ENCODE measurements at places on chromosomes 4 and X. TPM values are rescaled to one million over a fixed set of nuclear protein-coding genes. Genes with fewer than 3 reads are reported as not detected.

Gene NDST3
- 0.29 TPM for total RNA-seq

DNA sequence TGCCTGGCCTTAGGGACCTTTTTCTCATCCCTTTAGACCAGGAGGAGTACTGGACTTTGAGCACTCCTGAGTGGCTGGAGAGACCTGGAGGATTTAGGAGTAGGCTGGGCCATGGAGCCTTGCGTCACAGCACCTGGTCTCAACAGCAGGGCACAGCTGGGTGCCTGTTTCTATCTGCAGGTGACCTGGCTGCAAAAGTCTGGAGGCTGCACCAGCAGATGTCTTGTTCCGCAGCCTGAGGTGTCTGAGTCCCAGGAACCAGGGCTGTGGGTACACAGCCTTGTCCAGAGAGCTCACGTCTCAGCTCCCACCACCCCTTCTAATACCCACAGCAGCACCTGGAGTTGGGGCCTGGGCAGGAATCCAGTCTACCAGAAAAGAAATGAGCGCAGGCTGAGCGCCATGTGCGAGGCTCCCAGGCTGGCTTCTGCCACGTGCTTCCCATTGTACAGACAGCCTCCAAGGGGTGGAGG lies 5.0 kb upstream of the NSD2 start:
- no peak overlapping the region for H3K27ac ChIP-seq
- H3K27me3 ChIP-seq, result no peaks in the 10 kb centered on the region
- H3K4me3 ChIP-seq, result no peak overlapping the region
- H3K36me3 ChIP-seq, result no peaks in the 10 kb centered on the region

Gene MAGED4
- 7.5 TPM for total RNA-seq

DNA sequence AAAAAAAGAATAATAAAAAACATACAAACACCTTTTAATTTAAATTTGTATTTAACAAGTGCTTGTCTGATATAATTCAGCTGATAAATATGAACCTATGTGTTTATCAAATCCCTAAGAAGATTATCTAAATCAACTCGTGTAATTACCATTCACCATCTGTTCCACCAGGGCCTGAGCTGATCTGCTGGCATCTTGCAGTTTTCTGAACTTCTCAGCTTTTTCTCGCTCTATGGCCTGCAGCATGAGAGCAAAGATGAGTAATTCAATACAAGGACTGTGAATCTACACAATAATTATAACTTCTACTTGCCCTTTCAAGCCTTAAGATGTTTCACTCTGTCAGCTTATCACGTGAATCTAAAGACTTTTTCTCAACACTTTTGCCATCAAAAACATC lies 709.7 kb downstream of the DMD start:
- DNase-seq, result no peak
- H3K36me3 ChIP-seq, result no peaks in the 10 kb centered on the region
- H3K4me1 ChIP-seq, result no peaks in the 10 kb centered on the region
- no peak overlapping the region for H3K27ac ChIP-seq

GRCh38 chrX:2627272-2627867 lies 63.7 kb upstream of the CD99 start:
- no peak overlapping the region for H3K27ac ChIP-seq
- no peaks in the 10 kb centered on the region for H3K36me3 ChIP-seq
- no peaks in the 10 kb centered on the region for H3K4me1 ChIP-seq
- no peaks in the 10 kb centered on the region for H3K27me3 ChIP-seq
- DNase-seq, result no peak

Gene ABHD18
- total RNA-seq, result 11.1 TPM

Gene ANXA5
- total RNA-seq, result 292 TPM

- no peak for DNase-seq
- no peaks in the 10 kb centered on the region for H3K27me3 ChIP-seq
- no peak overlapping the region for H3K4me3 ChIP-seq
These were observed 332.8 kb downstream of the SH2D1A start for GRCh38 chrX:124679199-124679598.

Gene TCEAL2
- total RNA-seq, result 6.4 TPM

GRCh38 chr4:71785959-71786358 lies 2.1 kb upstream of the GC start:
- no peak for DNase-seq
- no peak overlapping the region for H3K4me3 ChIP-seq
- H3K27me3 ChIP-seq, result no peaks in the 10 kb centered on the region
- H3K36me3 ChIP-seq, result no peaks in the 10 kb centered on the region
- no peak overlapping the region for H3K27ac ChIP-seq

Gene MXRA5
- total RNA-seq, result 2.1 TPM

- H3K4me1 ChIP-seq, result no peaks in the 10 kb centered on the region
- no peaks in the 10 kb centered on the region for H3K36me3 ChIP-seq
- DNase-seq, result no peak
- H3K27ac ChIP-seq, result no peak overlapping the region
- no peak overlapping the region for H3K4me3 ChIP-seq
- no peaks in the 10 kb centered on the region for H3K27me3 ChIP-seq
These were observed 25.1 kb upstream of the CLDN34 start for GRCh38 chrX:9942086-9942485.

- H3K36me3 ChIP-seq, result no peaks in the 10 kb centered on the region
- H3K27me3 ChIP-seq, result peaks cover 71% of the 10 kb centered on the region
- no peaks in the 10 kb centered on the region for H3K4me1 ChIP-seq
These were observed at the start of gene ZCCHC18 for GRCh38 chrX:104112326-104112951. Gene ZCCHC18 (plus strand): TSS chrX:104112523. CDS start chrX:104114112, 1,589 bp downstream.

Gene GIMD1
- not detected for total RNA-seq

GRCh38 chr4:38284294-38285030 lies 324.3 kb downstream of the PTTG2 start:
- no peaks in the 10 kb centered on the region for H3K36me3 ChIP-seq
- H3K4me3 ChIP-seq, result no peak overlapping the region
- no peak for DNase-seq
- H3K27ac ChIP-seq, result no peak overlapping the region
- H3K27me3 ChIP-seq, result no peaks in the 10 kb centered on the region

DNA sequence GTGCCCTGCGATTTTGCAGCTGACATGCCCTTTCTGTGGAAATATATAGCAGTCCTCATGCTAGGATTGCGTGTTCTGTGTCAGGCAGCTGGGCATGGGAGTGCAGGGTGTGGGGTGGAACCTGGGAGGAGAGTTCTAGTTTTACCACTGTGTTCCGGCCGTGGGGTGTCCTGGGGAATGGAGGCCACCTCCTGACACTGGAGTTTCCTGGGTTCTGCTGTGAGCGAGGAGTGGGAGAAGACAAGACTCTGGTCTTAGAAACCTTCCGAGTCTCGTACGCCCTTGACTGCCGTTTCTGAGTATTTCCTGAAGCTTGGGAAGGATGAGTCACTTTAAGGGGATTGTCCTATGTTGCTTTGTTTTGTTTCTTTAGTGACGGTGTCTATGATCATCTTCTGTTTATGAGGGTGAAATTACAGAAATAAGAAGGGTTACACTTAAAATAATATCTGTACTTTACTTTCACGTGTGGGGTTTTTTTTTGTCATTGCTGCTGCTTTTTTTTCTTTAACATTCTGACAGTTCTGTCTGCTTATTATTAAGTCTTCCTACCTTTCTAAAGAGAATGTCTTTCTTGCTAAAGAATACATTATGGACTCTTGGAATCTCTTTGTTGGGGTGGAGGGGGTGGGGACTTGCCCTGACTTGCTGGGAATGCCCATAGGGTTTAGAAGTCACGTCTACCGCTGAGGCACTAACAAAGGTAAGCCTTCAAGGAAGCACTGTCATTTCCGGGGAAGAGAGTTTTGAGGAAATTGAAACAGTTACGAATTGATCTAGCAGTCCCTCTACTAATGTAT lies 19.1 kb downstream of the CD99 start:
- H3K27me3 ChIP-seq, result no peaks in the 10 kb centered on the region
- H3K4me1 ChIP-seq, result peaks cover 5% of the 10 kb centered on the region
- peak overlapping the region; percentile 70 for H3K27ac ChIP-seq

GRCh38 chrX:148914783-148915182 lies 414.4 kb downstream of the AFF2 start:
- DNase-seq, result no peak
- no peaks in the 10 kb centered on the region for H3K4me1 ChIP-seq
- H3K27ac ChIP-seq, result no peak overlapping the region
- no peaks in the 10 kb centered on the region for H3K36me3 ChIP-seq

Gene PLP1
- total RNA-seq, result 1.3 TPM

- H3K27ac ChIP-seq, result no peak overlapping the region
- H3K27me3 ChIP-seq, result no peaks in the 10 kb centered on the region
- no peak for DNase-seq
- no peak overlapping the region for H3K4me3 ChIP-seq
- H3K4me1 ChIP-seq, result no peaks in the 10 kb centered on the region
- no peaks in the 10 kb centered on the region for H3K36me3 ChIP-seq
These were observed 263.5 kb upstream of the DKK2 start for GRCh38 chr4:107299646-107300045.

GRCh38 chr4:74391346-74391745 lies 26.4 kb downstream of the EREG start:
- H3K27me3 ChIP-seq, result no peaks in the 10 kb centered on the region
- DNase-seq, result no peak
- H3K36me3 ChIP-seq, result no peaks in the 10 kb centered on the region
- no peak overlapping the region for H3K4me3 ChIP-seq

DNA sequence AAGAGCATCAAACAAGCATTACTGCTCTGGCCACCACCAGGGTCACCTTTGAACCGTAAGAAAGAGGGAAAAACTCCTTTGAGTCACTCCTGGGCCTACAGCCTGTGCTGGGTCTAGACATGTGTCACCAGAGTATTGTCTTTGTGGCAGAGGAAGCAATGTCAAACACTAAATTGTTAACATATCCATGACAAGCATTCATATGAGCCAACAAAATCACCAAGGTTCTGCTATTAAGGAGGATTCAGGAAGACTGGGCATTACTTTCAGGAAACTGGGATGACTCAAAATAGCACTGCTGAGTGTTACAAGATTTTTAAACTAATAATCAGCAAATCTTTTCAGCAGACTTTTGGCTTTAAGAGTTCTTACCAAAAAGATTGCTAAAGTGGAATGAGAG lies 28.1 kb downstream of the LGI2 start:
- no peaks in the 10 kb centered on the region for H3K36me3 ChIP-seq
- H3K4me1 ChIP-seq, result no peaks in the 10 kb centered on the region
- peaks cover 7% of the 10 kb centered on the region for H3K27me3 ChIP-seq
- H3K4me3 ChIP-seq, result no peak overlapping the region

- no peaks in the 10 kb centered on the region for H3K36me3 ChIP-seq
- no peaks in the 10 kb centered on the region for H3K27me3 ChIP-seq
- H3K27ac ChIP-seq, result peak overlapping the region; percentile 6
- no peak for DNase-seq
- no peak overlapping the region for H3K4me3 ChIP-seq
These were observed 160.7 kb downstream of the PPP3CA start for GRCh38 chr4:101186567-101187184.

GRCh38 chr4:54908763-54909162 lies 216.6 kb downstream of the KDR start:
- no peaks in the 10 kb centered on the region for H3K4me1 ChIP-seq
- H3K27ac ChIP-seq, result no peak overlapping the region
- no peaks in the 10 kb centered on the region for H3K27me3 ChIP-seq

GRCh38 chr4:786074-786741 lies 39.7 kb downstream of the CPLX1 start:
- peak overlapping the region; percentile 38 for H3K27ac ChIP-seq
- peaks cover 8% of the 10 kb centered on the region for H3K27me3 ChIP-seq
- peaks cover 6% of the 10 kb centered on the region for H3K4me1 ChIP-seq

Gene EGFL6
- 0.98 TPM for total RNA-seq

- no peaks in the 10 kb centered on the region for H3K36me3 ChIP-seq
- H3K4me3 ChIP-seq, result no peak overlapping the region
- no peak for DNase-seq
- H3K27me3 ChIP-seq, result no peaks in the 10 kb centered on the region
- H3K4me1 ChIP-seq, result no peaks in the 10 kb centered on the region
These were observed 496.3 kb downstream of the STPG2 start for GRCh38 chr4:97646997-97647396.

Gene CXorf49
- not detected for total RNA-seq

Gene MAGEA9B
- total RNA-seq, result not detected

GRCh38 chr4:22522206-22522605 lies 6.3 kb upstream of the ADGRA3 start:
- no peaks in the 10 kb centered on the region for H3K27me3 ChIP-seq

Gene ATP10D
- total RNA-seq, result 26.2 TPM

DNA sequence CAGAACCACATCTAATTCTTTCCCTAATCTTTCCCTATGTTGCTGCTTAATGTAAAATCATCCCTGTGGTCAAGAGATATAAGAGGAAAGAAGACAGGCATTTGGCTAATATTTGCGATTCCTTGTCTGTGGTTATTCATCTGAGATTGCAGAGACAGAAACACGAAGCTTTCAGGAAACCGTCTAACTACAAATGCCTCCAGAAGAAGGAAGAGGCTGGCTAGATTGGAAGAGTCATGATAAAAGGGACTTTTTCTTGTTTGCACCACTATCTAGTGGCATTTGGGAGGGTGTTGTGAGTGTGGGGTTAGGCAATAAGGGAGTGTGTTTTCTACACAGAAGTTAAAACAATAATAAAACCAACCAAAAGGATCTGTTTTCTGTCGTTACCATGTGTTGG lies 43.9 kb downstream of the TMEM154 start:
- no peaks in the 10 kb centered on the region for H3K27me3 ChIP-seq
- no peak for DNase-seq
- H3K36me3 ChIP-seq, result no peaks in the 10 kb centered on the region
- H3K4me1 ChIP-seq, result peaks cover 4% of the 10 kb centered on the region
- no peak overlapping the region for H3K27ac ChIP-seq
- no peak overlapping the region for H3K4me3 ChIP-seq

- H3K4me3 ChIP-seq, result no peak overlapping the region
- no peaks in the 10 kb centered on the region for H3K4me1 ChIP-seq
- H3K36me3 ChIP-seq, result no peaks in the 10 kb centered on the region
These were observed 298.5 kb upstream of the NR3C2 start for GRCh38 chr4:148740701-148741100.

Gene SOX3
- total RNA-seq, result not detected

Gene ITIH6
- 2.3 TPM for total RNA-seq

GRCh38 chr4:70564033-70564432 lies 28.0 kb upstream of the AMBN start:
- no peaks in the 10 kb centered on the region for H3K36me3 ChIP-seq
- H3K27ac ChIP-seq, result no peak overlapping the region
- no peaks in the 10 kb centered on the region for H3K4me1 ChIP-seq
- no peak overlapping the region for H3K4me3 ChIP-seq

- no peak overlapping the region for H3K4me3 ChIP-seq
- no peaks in the 10 kb centered on the region for H3K4me1 ChIP-seq
These were observed 326.3 kb downstream of the ARHGAP10 start for GRCh38 chr4:148057984-148058859.

Gene NUP62CL
- 1.3 TPM for total RNA-seq

Gene BTK
- total RNA-seq, result 19.7 TPM

DNA sequence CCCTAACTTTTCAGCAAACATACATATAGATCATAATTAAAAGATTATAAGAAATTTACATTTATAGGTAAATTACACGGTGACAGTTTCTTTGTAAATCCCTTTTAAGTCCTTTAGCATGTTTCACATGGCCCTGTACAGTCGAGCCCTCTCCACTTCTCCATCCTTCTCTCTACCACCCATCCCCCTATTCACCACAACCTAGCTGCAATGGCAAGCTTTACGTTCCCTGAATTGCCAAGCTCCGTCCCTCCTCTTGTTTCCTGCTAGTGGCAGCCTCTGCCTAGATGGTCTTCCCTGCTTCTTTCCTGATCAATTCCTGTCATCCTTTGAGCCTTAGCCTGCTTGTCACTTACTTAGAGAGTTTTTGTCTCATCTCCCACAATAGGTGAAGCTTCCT lies 116.2 kb downstream of the TMA16 start:
- H3K27ac ChIP-seq, result no peak overlapping the region
- no peak overlapping the region for H3K4me3 ChIP-seq
- no peaks in the 10 kb centered on the region for H3K27me3 ChIP-seq
- H3K36me3 ChIP-seq, result no peaks in the 10 kb centered on the region

GRCh38 chr4:74608151-74608949 lies 163.4 kb downstream of the AREG start:
- DNase-seq, result no peak
- no peak overlapping the region for H3K4me3 ChIP-seq
- no peaks in the 10 kb centered on the region for H3K27me3 ChIP-seq
- H3K4me1 ChIP-seq, result no peaks in the 10 kb centered on the region

Measured in breast epithelium (tissue), 4 donors.